ENCODE measurements at places on chromosomes 3 and 15. TPM values are rescaled to one million over a fixed set of nuclear protein-coding genes. Genes with fewer than 3 reads are reported as not detected.

DNA sequence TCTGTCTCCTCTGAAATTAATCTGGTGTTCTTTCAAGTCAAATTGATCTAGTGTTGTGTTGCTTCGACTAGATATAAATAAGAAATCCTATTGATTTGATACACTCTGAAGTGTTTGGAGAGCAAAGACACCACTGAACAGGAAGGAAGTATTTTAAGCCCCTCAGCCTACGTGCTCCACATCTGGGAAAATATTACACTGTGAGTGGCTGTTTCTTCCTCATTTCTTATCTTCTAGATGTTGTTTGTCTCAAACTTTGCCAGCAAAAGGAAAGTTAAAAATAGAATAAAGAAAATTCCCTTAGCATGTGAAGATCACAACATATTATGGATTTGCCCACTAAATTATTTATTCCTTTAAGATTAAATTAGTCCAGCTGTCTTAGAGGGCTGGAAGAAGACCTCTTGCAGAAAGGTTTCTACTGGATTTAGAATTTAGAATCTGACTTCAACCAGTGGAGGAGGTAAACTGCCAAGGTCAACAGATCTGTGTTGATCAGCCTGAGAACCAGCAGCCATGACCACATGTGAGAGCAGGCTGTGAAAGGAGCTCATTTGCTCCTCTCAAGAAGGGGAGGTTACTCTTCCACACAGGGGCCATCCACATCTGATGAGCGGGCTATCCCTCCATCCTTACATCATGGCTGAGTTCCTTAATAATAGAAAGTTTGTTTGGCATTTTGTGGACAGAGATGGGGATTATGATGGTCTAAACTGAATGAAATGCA lies 46.3 kb upstream of the ACKR4 start:
- no peak overlapping the region for H3K4me3 ChIP-seq
- no peaks in the 10 kb centered on the region for H3K4me1 ChIP-seq
- DNase-seq, result no peak

ARL14 gene
- polyA plus RNA-seq, result 5.9 TPM

GRCh38 chr3:65080432-65080831 lies 392.6 kb upstream of the ADAMTS9 start:
- no peaks in the 10 kb centered on the region for H3K36me3 ChIP-seq
- no peak for DNase-seq
- H3K27ac ChIP-seq, result no peak overlapping the region
- no peaks in the 10 kb centered on the region for H3K27me3 ChIP-seq
- no peaks in the 10 kb centered on the region for H3K4me1 ChIP-seq
- no peak overlapping the region for H3K4me3 ChIP-seq

GRCh38 chr3:14369675-14370669 lies 32.4 kb upstream of the SLC6A6 start:
- H3K4me1 ChIP-seq, result peaks cover 28% of the 10 kb centered on the region
- no peaks in the 10 kb centered on the region for H3K36me3 ChIP-seq
- peak; percentile 71 for DNase-seq
- peaks cover 2% of the 10 kb centered on the region for H3K27me3 ChIP-seq
- no peak overlapping the region for H3K4me3 ChIP-seq

DNA sequence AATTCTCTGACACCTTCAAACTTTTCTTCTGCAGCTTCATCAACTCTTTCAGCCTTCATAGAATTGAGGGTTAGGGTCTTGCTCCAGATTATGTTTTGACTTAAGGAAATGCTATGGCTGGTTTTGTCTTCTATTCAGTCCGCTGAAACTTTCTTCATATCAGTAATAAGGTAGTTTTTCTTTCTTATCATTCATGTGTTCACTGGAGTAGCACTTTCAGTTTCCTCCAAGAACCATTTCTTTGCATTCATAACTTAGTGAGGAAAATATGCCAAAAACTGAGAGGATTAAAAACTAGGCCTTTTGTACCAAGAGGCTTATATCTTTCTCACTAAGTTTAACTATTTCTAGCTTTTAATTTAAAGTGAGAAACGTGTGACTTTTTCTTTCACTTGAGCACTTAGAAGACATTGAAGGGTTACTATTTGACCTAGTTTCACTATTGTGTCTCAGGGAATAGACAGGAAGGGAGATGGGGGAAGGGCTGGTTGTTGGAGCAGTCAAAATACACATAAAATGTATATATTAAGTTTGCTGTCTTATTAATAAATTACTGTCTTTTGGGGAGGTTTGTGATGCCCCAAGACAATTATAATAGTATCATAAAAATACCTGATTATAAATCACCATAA lies 1110.1 kb downstream of the TBL1XR1 start:
- H3K27me3 ChIP-seq, result no peaks in the 10 kb centered on the region
- no peak overlapping the region for H3K4me3 ChIP-seq
- no peaks in the 10 kb centered on the region for H3K4me1 ChIP-seq
- no peaks in the 10 kb centered on the region for H3K36me3 ChIP-seq
- no peak overlapping the region for H3K27ac ChIP-seq

GRCh38 chr3:112593258-112593657 lies 31.4 kb downstream of the SLC35A5 start:
- no peak overlapping the region for H3K27ac ChIP-seq
- H3K4me3 ChIP-seq, result no peak overlapping the region
- no peak for DNase-seq
- peaks cover 15% of the 10 kb centered on the region for H3K36me3 ChIP-seq
- H3K4me1 ChIP-seq, result no peaks in the 10 kb centered on the region

GPX1 gene
- polyA plus RNA-seq, result 218 TPM

DNA sequence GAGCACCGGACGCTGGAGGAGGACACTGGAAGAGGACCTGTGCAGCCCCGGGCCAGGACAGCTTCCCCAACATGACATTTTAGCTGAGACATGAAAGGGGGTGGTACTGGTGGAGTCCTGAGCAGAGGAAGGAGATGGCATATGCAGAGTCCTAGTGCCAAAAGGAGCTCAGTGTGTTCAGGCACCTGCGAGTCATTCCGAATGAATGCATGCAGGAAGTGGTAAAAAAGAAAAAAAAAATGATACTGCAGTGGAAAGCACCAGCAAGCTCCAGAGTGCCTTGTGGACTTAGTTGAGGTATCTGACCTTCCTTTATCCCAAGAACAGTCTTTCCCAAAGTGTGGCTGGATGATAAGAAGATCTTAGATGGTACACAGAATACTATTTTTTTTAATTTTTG lies 6.6 kb upstream of the ZNF148 start:
- H3K27ac ChIP-seq, result no peak overlapping the region
- no peaks in the 10 kb centered on the region for H3K27me3 ChIP-seq
- no peak overlapping the region for H3K4me3 ChIP-seq
- DNase-seq, result peak; percentile 27
- peaks cover 18% of the 10 kb centered on the region for H3K4me1 ChIP-seq
- H3K36me3 ChIP-seq, result no peaks in the 10 kb centered on the region

BFSP2 gene
- not detected for polyA plus RNA-seq

GRCh38 chr3:72318504-72319193 lies 529.6 kb downstream of the SHQ1 start:
- no peaks in the 10 kb centered on the region for H3K27me3 ChIP-seq
- no peaks in the 10 kb centered on the region for H3K36me3 ChIP-seq
- H3K4me1 ChIP-seq, result no peaks in the 10 kb centered on the region
- peak overlapping the region; percentile 24 for H3K27ac ChIP-seq
- no peak overlapping the region for H3K4me3 ChIP-seq
- no peak for DNase-seq

DNA sequence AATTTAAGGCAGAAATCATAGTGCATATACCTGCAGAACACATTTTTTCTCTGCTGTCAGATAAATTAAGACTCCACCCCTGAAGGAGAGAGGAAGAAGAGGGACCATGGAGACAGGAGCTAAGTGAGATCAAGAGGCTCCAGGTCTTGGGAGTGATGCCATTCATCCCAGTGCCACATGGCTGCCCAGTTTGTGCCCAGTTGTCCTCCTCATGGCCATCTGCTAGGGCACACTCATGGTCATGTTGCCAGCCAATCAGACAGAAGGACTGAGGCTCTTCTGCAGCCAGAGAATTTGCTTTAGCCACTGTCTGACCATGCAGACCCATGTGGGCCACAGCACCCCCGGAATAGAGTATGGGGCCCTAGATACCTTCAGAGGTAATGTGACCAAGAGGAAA lies 270.5 kb upstream of the PROK2 start:
- no peaks in the 10 kb centered on the region for H3K36me3 ChIP-seq
- H3K27me3 ChIP-seq, result no peaks in the 10 kb centered on the region

Data from large intestine (tissue), 12 donors.